ENCODE measurements at places on chromosomes 4 and X.

- DNase-seq: no peak
Measured at GRCh38 chr4:1750381-1751154, 29.2 kb downstream of the TACC3 start.

- DNase-seq: no peak
Measured at GRCh38 chr4:28092610-28093009, 1232.0 kb downstream of the STIM2 start.

DNA sequence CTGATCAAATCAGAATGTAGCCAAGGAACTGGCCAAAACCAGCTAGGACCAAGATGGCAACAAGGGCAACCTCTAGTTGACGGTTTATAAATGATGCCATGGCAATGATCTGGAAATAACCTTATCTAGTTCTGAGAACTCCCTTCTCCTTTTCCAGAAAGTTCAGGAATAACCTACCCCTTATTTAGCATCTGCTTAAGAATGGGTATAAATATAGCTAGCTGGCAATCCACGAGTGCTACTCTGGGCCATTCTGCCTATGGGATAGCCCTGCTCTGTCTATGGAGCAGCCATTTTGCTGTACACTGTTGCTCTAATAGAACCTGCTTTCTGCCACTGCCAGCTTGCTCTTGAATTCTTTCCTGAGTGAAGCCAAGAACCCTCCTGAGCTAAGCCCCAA is 184.4 kb upstream of the TBC1D9 start:
- no peak for DNase-seq

DNA sequence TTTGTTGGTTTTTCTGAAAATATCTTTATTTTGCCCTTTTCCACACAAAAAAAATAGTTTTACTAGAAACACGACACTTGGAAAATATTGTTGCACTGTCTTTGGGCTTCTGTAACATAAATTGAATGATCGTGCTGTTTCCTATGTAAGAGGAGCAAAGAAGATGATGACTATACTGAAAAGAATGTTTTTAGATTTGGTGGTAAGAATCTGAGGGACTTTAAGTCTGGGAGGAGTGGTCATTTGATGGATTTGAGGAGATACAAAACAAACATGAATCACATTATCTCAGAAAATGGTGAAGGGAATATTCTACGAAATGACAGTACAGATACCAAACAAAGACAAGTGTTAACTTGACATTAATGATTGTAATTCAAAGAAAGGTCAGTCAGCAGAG is 328.8 kb downstream of the ADAM29 start:
- no peak for DNase-seq

- no peak for DNase-seq
Measured at GRCh38 chr4:100424376-100424775, 93.4 kb downstream of the EMCN start.

DNA sequence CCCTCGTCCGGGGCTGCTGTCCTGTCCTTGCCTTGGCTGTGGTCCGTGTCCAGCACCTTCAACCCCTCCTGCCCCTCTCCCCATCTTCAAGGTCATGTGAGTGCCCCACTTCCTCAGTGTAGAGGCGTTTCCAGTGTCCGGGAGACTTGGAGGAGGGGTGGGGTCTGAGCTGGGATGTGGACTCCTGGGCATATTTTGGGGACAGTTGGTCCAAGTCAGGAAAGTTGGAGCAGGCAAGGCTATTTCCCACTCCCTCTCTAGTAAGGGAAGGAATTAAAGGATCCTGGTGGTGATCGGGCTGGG is 3.0 kb downstream of the PCGF3 start:
- DNase-seq: no peak

DNA sequence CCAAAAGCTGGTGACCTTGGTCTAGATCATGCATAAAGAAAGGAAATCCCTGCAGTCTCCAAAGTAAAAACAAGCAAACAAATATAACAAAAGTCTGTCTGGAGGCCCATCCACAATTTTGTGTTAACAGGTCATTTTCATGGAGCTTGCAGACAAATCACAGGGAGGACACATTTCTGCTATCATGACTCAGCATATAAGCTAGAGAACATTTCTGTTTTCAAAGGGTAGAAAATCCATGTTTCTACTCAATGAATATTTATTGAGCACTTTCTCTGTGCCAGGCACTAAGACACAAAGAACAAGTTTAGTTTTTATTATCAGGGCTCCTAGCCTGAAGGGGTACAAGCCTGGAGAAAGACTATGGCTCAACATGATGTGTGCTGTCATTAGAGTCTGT is 71.1 kb downstream of the PARM1 start:
- DNase-seq: no peak

GRCh38 chr4:3464911-3465697 is 2.0 kb downstream of the DOK7 start:
- DNase-seq: no peak

DNA sequence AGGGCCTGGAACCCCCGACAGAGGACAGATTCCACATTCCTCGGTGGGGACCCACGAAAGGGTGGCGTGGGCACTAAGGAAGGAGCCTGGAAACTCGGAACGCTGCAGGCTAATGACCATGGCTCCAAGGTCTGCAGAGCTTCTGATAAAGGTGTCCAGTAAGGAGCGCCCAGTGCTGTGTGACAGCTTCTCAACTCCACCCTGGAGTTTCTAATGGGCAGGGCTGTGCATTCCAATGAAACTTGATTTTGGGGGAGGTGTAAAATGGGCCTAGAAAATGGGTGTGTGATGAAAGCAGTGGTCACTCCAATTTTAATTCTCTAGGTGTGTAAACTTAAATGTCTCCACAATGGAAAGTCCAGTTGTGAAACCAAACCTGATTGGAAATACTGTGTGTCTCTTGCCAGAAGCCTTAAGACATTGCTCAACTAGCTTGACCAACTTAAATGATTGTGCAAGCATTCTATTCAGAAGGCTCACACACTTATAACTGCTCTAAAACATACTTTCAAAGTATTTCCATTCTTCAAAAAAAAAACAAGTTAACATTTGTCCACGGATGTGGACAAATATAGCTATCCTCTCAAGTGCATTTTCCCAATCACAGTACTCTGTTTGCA is 52.1 kb downstream of the XAGE2 start:
- DNase-seq: no peak

GRCh38 chr4:8364141-8364540 is 76.4 kb downstream of the ACOX3 start:
- DNase-seq: no peak

GRCh38 chrX:103538728-103539127 is 19.4 kb upstream of the RAB40A start:
- DNase-seq: no peak

GRCh38 chr4:54256491-54257486 is 27.7 kb downstream of the PDGFRA start:
- DNase-seq: no peak

GRCh38 chrX:71053217-71053621 is 14.9 kb downstream of the SNX12 start:
- DNase-seq: peak; percentile 66

GRCh38 chrX:12137951-12138360 is 317 bp upstream of the FRMPD4 start:
- DNase-seq: no peak

DNA sequence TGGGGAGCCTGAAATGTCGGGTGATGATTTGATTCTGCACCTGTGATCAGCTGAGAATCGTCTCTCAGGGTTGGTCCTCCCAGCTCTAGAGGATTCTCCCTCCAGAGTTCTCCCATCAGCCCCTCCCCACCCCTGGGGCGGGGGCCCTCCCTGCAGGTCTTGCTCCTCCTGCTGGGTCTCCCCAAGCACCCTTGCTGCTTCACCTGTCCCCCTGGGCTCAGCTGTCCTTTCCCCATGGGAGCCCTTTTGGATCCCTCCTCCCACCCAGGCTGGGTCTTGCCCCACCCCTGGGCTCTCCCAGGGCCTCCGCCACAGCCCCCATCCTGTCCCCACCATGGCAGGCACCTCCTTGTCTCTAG is 22.2 kb downstream of the PSAPL1 start:
- DNase-seq: no peak

- DNase-seq: no peak
Measured at GRCh38 chr4:17717301-17717700, 64.1 kb downstream of the FAM184B start.

DNA sequence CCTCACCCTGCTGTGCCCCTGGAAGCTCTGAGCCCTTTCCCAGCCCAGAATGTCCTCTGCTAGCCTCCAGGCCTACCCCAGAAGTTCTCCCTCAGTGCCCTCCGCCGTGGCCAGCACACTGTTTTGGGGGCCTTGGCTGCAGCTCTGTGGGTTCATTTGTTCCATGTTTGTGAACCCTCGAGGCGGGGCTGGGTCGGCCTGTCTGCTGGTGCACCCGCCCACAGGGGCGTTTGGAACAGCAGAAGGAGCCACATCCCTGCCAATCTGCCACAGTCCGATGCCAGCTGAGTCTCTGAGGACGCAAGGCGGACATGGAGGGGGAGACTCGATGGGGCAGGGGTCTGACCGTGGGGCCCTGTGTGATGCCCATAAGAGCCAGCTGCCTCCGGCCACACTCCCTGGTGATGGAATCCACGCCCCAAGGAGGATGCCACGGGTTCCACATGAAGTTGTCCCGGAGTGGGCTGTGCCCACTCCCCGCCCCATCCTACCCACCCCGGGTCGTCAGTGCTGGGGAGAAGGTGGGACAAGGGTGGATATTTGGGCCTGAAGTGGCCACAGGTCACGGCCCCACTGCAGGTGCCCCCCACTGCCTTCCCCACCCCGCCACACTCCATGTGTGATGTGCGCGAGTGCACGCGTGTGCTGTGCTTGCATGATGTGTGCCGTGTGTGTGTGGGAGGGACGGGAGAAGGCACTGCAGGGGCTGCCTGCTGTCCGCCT is 7.1 kb downstream of the ATP5ME start:
- DNase-seq: no peak

GRCh38 chr4:27717431-27717755 is 856.8 kb downstream of the STIM2 start:
- no peak for DNase-seq

DNA sequence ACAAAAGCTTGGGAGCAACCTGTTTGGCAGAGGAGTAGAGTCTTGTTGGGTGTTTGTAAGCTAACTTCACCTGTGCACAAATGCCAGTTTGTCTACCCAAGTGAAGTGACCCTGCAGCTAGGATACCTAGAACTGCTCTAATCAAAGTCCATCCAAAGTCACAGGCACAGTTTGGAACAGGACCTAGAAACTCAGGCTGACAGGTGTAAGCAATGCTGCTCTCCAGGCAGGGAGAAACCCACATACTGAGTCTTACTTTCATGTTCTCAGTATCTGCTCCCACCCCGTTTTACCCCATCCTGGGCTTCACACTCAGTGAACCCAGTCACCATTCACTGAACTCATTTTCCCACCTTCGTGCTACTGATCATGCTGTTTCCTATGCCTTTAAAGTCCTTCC is 40.3 kb downstream of the MAML3 start:
- DNase-seq: no peak

DNA sequence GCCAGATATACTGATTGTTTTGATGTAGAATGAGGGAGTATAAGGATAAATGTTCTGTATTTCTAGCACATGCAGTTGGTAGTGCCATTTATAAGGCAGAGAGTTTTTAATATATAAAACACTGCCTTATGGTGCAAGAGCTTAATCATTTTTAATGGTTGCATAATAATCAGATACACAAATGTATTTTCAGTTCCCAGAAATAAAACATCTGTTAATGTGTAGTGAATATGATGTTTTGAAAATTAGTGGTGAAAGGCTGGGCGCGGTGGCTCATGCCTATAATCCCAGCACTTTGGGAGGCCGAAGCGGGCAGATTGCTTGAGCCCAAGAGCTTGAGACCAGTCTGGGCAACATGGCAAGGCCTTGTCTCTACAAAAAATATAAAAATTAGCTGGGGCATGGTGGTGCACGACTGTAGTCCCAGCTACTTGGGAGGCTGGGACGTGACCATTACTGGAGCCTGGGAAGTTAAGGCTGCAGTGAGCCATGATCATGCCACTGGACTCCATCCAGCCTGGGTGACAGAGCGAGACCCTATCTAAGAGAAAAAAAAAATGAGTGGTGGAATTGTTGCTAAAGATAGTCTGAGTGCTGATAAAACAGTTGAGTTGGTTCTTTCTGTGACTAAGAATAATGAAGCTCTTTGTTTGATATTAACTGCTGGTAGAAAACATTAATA is 29.3 kb downstream of the CLCN3 start:
- no peak for DNase-seq

DNA sequence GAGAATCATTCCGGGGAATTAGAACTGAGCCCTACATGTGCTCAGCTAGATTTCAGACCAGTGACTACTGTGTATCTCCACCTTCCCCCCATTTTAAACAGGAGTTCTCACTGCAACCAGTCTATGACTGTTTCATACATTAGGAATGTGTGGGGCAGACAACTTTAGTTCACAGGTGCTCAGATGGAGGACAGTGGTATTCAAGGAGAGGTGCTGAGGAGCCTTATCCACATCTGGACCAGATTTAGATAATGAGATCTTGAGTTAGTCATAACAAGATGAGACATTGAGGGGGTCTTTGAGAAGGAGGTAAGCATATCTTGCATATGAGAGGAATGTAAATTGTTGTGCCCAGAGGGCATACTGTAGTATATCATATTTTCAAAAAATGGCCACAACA is 32.8 kb upstream of the RELL1 start:
- DNase-seq: no peak

DNA sequence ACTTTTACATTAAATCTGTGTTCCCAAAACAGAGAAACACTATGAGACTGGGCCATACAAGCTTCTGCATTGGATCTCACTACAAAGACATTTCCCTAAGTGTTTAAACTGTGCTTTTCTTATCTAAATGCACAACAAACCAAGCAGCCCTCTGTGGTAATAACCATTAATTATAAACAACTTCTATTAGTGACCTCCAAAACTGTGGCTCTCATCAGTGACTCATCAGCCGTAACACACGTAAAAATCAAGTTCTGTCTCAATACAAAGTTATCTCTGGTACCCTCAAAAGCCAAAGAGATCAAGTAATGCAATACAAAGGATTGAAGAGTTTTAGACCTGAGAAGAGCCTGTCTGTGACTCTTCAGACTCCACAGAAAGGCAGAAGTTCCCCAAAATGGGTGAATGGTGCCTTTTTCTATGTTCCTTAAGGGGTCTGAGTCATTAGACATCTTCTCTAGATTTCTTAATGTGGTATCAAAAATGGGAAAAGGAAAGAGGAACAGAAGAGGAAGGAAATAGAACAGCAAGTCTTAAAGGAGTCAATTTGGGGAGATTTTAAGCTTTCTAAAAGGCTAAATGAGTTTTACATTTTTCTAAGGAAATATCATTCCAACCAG is 189.8 kb upstream of the PPP1R2C start:
- no peak for DNase-seq

- no peak for DNase-seq
Measured at GRCh38 chrX:129651756-129652564, 2.8 kb downstream of the APLN start.

DNA sequence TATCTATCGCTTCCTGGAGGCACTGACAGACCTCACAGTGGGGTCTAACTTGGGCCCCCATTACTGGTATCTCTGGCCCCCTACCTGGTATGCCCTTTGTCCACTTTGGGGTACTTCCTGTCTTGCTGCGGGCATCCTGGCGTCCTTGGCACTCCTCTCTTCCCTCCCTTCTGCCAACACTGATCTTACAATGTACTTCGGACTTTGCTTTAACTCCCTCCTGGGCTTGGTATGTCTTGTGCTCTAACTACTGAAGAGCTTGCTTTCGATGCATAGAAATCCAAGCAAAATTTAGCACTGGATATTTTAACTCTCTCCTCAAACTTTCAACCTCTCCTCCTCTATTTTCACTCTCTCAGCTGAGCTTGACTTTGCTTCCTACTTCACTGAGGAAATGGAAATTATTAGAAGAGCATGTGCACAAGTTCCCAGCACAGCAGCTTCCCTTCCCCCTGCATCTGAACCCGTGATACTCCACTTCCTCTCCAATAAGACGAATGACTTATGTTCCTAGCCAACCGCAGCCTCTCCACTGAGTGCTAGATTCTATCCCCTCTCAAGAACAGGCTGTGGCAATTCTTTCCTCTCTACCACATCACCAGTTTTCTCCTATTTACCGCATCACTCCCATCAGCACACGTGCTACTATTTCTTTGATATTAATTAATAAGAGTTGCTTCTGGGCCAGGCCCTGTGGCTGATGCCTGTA is 52.9 kb downstream of the SUPT20HL2 start:
- DNase-seq: peak; percentile 11

Measured in GM20000 (cell line).